Hindlimb muscle (tissue), 1 donor: ENCODE measurements at places on chromosomes 11 and 22. TPM values are rescaled to one million over a fixed set of nuclear protein-coding genes. Genes with fewer than 3 reads are reported as not detected.

Gene PRSS23
- 21.4 TPM for polyA plus RNA-seq

Gene TBC1D10A
- 8.1 TPM for polyA plus RNA-seq

Gene KCNJ5
- polyA plus RNA-seq = 1.9 TPM

GRCh38 chr11:130486391-130486836 lies 38.0 kb downstream of the ADAMTS15 start:
- no peak for DNase-seq

- no peak for DNase-seq
These were observed 1526.5 kb downstream of the LRRC4C start for GRCh38 chr11:39932966-39933365.

DNA sequence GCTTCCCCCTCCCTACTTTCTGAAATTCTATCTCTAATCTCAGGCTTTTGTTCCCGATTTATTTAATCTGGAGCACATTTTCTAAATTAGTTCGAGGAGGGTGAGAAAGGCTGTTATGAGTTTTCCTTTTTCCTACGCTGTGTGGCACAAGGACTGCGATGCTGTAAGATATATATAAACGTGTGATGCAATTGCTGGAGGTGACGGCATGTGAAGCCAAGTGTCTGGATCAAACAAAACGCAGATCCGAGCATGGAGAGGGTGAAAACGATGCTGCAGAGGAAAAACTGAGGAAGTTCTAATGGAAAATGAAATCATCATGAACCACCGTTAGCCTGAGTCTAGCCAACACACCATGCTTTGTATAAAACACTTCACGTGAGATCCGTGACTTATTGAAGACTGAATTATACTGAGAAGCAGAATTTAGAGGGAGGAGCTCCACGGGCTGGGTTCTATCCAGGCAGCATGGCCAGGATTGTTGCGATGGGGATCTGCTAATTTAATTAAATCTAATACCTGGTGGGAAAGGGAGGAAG lies 4.4 kb downstream of the PKNOX2 start:
- DNase-seq = no peak

DNA sequence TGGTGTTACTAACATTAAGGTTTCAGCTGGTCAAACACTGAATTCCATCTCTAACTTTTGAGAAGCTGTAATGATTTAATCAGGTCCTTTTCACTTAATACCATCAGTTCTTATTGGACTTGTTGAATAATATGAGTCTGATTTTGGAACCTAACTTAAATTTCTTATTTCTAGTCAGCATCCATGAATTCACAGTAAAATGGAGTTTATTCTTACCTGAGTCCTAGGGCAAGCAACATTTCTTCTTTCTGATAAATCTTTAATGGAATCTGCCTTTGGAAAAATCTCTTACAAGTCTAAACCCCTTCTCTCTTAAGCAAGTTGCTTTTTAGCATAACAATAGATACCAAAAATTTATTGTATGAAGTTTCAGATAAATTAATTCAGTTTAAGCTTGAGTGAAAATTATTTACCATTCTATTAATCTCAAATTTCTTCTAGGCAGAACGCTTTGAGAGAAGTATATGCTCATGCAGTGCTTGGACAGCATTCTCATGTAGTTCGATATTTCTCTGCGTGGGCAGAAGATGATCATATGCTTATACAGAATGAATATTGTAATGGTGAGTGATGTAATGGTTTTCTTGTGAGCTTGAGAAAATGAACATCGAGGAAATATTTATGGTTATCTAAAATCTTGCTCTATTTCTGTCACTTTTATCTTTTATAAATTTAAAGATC lies 3.4 kb downstream of the WEE1 start:
- DNase-seq = no peak

DNA sequence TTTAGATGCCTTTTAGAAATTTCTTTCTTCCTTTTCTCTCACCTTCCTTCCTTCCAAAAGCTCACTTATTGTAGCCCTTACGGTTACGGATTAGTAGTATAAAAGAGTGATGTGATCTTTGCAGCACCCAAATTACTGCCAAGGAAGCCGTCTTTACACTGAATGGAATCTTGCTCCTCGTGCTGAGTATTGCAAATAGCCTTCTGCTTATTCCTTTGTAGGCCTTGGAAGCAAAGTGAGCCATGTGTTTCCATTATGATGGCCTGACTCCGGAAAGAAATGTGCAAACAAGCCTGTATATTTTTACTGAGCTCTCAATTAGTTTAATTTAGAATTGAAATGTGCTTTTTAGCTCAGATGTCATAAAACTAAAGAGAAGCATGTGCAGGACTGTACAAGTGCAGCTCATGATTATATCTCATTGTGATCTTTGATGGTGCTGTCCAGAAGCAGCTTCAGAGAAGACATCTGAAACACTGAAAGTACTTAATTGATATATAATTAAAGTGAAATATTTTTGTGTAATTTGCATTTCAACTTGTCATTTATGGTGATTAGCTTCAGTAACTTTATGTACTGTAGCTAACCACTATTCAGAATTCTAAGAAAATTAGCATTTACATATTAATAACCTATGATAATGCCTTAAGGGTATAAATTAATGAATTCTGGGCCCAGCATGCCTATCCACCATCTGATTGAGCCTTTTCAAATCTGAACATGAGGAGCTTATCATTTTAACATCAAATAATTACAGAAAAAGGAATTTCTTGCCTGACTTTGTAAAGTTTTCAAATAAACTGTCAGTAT lies 129.3 kb downstream of the GRIA4 start:
- DNase-seq = no peak
